ENCODE measurements at places on chromosomes 4 and X.
A peak's percentile ranks its signal among the peaks of the same experiment; 100 is the strongest.

DNA sequence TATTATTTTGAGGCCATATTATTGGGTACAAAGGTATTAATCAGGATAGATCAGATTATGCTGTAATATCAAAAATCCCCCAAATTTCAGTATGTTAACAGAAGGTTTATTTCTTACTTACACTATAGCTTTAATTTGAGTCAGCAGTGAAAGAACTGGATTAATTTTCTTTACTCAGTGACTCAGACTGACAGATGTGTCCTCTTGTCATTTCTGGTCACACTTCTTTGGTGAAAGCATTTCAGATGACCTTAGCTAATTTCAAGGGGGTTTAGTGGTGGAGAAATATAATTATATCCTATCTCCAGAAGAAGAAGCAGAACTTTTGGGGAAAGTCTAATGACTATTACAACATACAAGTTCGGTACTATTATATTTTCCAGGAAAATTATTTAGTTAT is 12.4 kb downstream of the DDIT4L start:
- DNase-seq = no peak

- DNase-seq = peak; percentile 42
These were observed 72.4 kb upstream of the TLR2 start for GRCh38 chr4:153611679-153612078.

DNA sequence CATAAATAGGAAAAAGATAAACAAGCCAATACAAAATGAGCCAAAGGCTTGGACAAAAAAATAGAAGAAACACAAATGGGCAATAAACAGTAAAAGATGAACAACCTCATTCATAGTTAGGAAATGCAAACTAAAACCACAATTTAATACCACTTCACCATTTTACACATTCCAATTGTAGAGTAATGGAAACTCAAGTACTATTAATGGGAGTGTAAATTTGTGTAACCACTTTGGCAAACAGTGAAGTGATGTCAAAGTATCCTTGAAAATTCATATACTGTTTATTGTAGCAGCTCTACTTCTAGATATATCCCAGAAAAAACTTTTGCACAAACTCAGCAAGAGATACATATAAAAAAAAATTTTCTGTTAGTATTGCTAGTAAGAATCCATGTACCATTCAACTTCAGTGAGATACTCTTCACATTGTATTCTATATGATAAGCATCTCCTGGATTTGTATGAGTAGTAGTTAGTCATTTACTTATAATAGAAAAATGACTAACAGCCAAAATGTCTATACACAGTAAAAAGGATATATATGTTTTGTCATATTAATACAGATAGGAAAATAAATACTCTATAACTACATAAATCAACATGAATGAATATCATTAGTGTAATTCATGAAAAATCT is 229.8 kb downstream of the DKK2 start:
- DNase-seq = no peak

GRCh38 chr4:53196882-53197771 is 168.7 kb downstream of the SCFD2 start:
- DNase-seq = peak; percentile 62

DNA sequence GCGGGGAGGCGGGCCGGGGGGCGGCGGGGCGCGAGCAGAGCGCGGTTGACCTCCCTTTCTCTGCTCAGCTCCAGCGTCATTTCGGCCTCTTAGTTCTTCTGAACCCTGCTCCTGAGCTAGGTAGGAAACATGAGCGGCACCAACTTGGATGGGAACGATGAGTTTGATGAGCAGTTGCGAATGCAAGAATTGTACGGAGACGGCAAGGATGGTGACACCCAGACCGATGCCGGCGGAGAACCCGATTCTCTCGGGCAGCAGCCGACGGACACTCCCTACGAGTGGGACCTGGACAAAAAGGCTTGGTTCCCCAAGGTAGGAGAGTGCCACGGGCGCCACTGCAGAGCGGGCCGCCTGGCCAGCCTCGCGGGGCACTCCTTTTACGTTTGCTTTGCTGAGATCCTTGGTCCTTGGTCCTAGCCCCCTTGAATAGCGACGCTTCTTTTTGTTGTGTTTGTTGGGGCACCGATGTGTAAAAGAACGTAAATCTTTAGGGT is at the start of gene HTATSF1:
HTATSF1 (plus strand) TSS at position 37 of the 497 bp plus-strand sequence; CDS start at position 130, 93 bp downstream.
- peak; percentile 5 for DNase-seq

GRCh38 chrX:31200430-31200829 is 128.6 kb upstream of the FTHL17 start:
- no peak for DNase-seq

- DNase-seq = no peak
These were observed 25.6 kb upstream of the MBTPS2 start for GRCh38 chrX:21813612-21814368.

GRCh38 chr4:101813604-101814003 is 23.1 kb downstream of the BANK1 start:
- no peak for DNase-seq

- DNase-seq = no peak
These were observed 21.1 kb upstream of the HSFX4 start for GRCh38 chrX:149908308-149908707.

DNA sequence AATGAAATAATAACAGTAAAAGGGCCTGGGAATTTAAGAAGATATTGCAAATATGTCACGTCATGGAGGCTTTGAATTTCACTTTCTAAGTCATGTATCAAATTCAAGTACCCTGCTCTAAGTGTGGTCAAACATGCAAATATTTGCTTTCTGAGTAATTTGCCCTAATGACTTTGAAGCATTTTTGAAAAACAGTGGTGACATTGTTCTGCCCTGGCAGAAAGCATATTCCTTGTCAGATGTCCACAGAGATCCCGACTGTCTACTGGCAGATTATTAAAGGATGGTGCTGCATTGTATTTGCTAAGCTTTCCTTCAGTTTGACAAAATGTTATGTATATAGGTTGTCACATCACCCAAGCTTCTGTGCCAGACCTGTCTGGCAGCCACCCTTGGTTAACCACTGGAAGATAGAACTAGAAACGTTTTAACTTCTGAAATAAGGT is 92.5 kb downstream of the ANK2 start:
- peak; percentile 87 for DNase-seq

- DNase-seq = peak; percentile 3
These were observed 37.0 kb upstream of the ZBTB33 start for GRCh38 chrX:120213438-120214265.

DNA sequence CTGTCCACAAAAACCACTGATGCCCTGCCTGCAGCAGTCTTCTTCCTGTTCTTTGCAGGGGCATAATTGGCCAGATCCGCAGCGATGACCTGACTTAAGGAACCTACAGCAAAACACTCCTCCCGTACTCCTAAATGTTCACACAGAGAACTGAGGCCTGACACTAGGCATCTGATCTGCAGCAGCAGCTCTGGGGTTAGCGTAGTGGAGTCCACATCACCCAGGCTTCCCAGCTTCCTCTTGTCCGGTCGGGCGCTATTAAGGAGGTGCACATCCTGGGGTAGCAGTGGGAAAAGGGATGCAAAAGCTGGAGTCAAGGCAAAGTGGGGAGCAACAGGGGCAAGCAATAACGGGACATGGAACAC is 758 bp downstream of the SCFD2 start:
- DNase-seq = no peak

GRCh38 chr4:32477518-32477917 is 1757.3 kb downstream of the PCDH7 start:
- DNase-seq = no peak

DNA sequence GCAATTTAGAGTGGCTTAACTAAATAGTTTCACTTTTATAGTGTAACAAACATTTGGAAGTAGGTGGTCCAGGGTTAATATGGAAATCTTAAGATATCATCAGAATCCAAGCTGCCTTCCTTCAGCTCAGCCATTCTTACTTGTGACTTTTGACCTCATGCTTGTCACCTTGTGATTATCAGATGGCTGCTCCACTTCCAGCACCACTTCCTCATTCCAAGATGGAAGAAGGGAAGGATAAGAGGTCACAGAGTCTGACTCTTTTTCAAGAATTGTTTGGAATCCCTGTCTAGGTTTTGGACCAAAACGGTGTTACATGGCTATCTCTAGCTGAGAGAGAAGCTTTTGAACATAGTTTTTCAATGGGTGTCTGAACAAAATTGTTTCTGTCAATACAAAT is 39.9 kb downstream of the MTTP start:
- DNase-seq = no peak

DNA sequence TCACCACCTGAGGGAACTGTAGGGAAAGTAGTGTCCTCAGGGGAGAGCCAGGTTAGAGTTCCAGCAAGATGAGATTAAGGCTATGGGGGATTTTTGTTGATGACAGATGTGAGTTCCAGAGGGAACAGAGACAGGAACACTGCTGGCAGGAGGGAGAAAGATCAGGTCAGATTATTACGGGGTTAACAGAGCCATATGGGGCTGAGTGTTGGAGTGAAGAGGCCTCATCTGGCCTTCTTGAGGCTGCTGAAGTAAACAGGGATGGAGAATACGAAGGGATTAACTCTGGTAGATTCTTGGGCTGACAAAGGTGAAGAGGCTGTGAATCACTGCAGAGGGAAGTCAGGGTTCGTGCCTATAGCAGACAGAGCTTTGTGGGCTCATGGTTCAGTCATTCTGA is 47.9 kb upstream of the POU4F2 start:
- no peak for DNase-seq

- no peak for DNase-seq
These were observed 17.9 kb upstream of the HAND2 start for GRCh38 chr4:173547889-173548288.

GRCh38 chrX:135421932-135422809 is at the start of gene SMIM10L2A:
SMIM10L2A (plus strand) TSS chrX:135421944; CDS start chrX:135422132, 188 bp downstream.
- DNase-seq = no peak

GRCh38 chrX:134747006-134747405 is 88.7 kb upstream of the PLAC1 start:
- no peak for DNase-seq

GRCh38 chr4:105149771-105150170 is 3.1 kb downstream of the TET2 start:
- no peak for DNase-seq

DNA sequence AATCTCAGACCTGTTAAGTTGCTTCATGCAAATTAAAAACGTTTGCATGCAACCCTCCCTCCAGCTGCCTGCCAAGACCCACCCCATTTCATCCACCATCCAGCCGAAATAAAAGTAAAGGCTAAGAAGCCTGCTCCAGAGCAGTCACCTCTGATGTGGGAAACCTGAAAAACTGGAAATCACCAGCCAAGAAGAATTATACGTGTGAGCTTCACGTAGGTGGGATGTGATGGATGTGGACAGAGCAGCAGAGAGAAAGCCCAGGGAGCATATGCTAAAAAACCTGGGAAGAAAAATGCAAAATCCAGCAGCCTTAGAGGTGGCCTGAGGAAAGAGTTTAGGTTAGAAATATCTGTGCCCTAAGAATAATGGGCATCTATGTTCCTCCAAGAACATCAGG is 160.6 kb upstream of the STS start:
- no peak for DNase-seq

- no peak for DNase-seq
These were observed 1115.4 kb downstream of the STPG2 start for GRCh38 chr4:97027728-97028410.

DNA sequence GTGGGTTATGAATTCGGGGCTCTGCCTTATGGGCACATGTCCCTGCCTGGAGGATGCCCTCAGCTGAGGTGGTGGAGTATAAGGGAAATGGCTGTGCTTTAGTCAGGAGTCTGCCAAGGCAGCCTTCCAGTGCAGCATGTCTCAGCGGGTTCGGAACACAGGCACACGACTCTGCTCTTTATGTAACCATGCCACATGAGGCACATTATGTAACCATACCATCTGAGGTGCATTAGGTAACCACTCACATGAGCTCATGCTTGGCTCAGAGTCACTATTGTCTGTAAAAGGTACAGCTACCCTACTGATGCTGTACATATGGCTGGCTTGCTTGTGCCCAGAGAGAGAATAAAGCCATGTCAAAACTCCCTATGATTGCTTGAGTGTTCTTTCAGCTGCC is 723.6 kb downstream of the TRAM1L1 start:
- DNase-seq = no peak

DNA sequence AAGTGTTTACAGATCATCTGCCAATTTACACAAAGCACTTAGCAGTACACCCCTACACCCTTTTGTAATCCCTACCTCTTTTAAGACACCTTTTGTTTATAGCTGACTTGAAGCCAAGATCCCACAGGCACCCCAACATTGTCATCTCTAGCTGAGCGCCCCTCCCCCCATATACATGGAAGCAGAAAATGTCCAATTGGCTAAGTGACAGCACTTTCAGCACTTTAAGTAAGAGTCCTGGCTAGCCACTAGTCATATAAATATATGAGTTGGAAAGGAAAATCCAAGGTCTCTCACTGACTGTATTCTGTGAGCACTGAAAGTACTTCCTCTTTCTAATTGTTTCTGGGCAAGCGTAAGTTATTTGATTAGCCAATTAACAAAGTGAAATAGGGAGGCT is 108.2 kb downstream of the NSUN7 start:
- no peak for DNase-seq

- DNase-seq = no peak
These were observed 190.0 kb upstream of the NEIL3 start for GRCh38 chr4:177119691-177120090.

DNA sequence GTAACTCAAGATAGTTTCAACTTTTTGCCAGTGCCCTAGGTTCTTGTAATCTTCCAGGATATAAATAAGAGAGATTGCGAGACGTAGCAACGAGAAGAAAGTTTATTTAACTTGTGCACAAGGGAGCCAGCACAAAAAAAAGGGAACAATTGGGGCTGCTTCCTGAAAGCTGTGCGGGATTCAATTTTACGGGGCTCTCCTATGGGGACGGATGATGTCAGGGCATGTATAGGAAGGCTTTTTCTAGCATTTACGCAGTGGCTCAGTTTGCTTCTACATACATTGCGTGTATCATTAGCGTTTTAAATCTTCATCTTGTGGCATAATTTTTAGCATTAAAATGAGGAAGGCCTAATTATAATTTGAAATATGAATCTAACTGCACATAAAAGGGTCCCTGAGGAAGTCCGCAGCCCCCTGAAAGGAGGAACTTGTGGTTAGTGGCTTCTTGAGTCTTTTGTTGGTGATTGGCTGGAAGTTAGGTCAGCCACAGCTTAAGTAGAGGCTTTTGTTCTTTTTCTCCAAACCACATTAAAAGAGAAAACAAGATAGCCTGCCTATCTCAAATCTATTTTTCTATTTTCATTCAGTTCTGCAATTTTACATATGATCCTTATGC is 668.2 kb upstream of the NDST4 start:
- DNase-seq = no peak

DNA sequence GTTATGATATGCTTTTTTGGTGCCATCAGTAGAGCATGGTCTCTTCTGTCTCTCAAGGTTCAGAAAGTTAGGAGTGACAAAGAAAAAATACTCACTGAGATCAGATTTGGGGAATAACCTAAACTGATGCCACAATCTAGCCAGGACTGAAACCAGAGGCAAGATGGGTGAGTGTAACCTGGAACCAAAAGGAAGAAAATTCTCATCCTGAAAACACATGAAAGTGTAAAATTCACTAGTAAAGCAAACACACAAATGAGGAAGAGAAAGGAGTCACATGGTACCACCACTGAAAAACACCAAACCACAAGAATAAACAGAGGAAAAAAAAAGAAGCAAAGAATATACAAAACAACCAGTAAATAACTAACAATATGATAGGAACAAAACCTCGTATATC is 96.4 kb downstream of the ANXA10 start:
- no peak for DNase-seq

All from HS-27A (cell line).